ENCODE measurements at places on chromosomes 1 and 21.

- no peak for DNase-seq
Observed at GRCh38 chr1:47971385-47972160, 25.6 kb downstream of the TRABD2B start.

DNA sequence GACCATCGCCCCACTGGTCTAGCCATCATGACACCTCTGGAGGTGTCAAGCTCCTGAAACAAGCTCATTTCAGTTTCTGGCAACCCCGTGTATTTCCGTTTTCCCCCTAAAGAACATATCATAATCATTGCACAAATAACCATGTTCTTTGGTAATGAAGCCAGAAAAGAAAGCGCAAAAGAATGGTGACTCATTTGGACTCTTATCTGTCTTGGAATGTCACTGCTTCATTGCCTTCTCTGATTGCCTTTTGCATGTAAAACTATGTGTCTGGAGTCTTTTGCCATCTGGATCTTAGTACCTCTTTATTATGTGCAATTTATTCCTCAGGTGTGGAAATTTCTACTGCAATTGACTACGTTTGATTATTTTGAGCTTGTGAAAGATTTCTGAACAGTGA is 110.5 kb downstream of the COLGALT2 start:
- DNase-seq = no peak

GRCh38 chr1:19734472-19734999 is 65.2 kb downstream of the TMCO4 start:
- DNase-seq = no peak

GRCh38 chr1:208791456-208791855 is 547.3 kb upstream of the PLXNA2 start:
- no peak for DNase-seq

DNA sequence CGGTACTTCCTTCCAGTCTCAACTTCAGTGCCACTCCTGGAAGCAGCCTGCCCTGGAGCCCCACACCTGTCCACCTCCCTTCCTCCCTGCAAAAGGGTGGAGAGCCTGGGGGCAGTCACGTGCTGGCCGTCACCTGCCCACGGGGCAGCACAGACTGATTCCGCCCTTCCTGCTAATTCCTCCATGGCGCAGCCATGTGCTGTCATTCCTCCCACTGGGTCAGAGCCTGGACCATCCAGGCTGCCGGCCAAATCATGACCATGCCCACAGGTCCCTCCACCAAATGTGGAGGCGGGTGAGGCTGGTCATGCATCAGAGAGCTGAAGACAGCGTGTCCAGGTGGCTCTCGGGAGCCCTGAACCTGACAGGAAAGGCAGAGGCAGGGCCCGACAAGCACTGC is 24.4 kb upstream of the GPR153 start:
- no peak for DNase-seq

DNA sequence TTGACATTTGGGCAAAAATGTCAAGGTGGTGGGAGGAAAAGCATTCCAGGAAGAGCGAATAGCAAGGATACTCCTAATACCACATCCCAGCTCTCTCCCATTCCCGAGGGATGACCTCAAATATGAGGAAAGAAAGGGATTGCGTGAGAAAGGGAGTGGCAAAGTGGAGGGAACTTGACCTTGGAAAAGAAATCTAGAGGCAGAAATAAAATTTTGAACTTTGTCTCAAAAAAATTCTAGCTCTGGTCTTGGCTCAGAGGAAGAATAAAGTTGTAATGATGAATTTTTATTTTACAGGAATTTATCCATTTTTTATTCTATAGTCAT is 127.8 kb downstream of the TBX19 start:
- DNase-seq = no peak

- DNase-seq = no peak
Observed at GRCh38 chr1:46150085-46150484, 17.7 kb upstream of the PIK3R3 start.

DNA sequence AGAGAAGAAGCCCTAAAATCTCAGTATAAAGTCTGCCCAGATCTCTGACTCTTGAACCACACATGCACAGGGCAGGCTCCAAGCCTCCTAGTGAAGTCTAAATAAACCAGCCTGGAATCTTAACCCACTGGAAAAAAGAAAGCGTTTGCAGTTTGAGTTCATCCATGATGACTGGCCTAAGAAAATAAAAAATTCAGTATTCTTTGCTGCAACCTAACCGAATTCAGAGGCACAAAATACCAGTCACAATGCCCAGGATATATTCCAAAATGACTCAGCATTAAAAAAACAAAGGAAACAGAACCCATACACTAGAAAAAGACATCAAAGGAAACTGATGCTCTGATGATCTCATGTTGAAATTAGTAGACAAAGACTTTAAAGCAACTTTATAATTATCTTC is 269.2 kb downstream of the SDCCAG8 start:
- no peak for DNase-seq

DNA sequence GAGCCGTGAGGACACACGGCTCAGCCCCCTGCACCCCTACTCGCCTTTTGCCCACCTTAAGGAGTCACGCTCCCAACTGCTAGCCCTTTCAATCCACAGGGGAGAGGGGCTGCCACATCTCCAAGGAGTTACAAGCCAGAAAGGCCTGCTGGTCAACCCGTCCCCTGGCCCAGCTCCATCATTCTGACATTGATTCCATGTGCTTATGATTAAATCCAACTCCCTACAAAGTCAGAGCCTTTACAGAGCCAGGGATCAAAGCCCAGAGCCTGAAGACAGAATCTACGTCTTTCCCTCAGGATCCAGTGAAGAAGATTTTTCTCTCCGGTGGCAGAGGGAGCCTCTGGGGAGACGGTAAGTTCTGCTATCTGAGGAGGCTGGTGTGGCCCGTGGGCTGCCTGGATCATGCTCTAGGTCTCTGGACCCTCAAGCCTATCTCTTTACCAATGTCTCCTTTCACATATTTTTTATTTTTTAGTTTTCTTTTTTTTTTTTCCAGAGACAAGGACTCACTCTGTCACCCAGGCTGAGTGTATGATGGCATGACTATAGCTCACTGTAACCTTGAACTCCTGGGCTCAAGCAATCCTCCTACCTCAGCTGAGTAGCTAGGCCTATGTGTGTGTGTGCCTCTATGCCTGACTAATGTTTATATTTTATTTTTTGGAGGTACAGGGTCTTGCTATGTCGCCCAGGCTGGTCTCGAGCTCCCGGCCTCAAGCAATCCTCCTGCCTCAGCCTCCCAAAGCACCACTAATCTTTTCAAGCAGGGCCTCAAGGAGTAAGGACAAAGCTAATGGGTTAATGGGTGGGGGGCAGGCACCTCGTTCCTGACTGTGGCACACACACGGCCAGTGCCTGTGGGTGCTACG is 61.3 kb downstream of the SLC66A1 start:
- no peak for DNase-seq

DNA sequence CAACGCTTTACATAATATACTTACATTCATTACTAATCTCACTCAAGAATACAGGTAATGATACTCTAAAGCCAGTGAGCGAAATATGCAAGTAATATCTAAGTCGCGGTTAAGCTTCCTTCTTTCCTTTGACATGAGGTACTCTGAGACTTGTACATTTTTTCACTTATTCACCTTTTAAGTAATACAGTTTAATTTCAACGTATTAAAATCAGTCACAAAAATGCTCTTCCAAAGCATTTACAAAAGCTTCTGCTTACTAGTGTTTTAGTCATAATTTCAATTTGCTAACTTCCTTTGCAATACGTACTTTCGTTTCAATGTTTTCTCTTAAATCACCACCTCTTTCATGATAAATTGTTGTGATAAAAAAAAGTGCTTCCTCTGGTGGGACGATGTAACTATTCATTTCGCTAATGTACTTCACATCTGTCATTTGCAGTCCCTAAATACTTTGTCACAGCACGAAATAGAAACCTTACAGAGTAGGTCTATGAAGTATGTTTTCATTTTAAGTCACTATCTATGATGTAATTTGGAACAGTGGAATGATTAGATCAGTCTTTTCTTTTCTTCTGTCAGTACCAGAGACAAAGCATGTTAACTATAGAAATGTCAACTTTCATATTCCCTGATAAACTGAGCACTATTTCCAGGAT is 34.0 kb upstream of the ADGRL4 start:
- DNase-seq = no peak

GRCh38 chr1:99603699-99604560 is 42.0 kb upstream of the PALMD start:
- no peak for DNase-seq

DNA sequence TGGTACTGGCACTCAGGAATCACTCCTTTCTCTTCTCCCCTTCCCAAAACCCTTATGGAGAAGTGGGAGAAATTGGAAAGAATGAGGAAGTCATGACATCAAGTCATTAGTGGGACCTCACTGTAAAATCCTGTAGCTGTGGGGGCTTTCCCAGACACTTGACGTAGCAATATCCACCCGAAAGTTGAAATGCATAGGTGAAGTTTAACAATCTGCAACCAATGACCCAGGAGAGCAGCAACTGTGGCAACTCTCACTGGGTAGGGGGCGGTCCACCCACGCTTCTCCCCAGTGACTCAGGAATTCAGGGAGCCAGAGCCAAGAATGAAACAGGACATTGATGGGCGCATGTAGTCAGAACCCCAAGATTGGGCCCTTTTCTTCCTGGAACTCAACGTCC is 27.0 kb downstream of the ABCA4 start:
- DNase-seq = no peak

DNA sequence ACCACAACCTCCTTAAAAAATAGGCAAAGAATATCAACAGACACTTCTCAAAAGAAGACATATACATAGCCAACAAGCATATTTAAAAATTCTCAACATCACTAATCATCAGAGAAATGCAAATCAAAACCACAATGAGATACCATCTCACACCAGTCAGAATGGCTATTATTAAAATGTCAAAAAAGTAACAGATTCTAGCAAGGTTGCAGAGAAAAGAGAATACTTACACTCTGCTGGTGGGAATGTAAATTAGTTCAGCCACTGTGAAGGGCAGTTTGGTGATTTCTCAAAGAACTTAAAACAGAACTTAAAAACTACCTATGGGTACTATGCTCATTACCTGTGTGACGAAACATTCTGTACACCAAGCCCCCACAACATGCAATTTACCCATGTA is 20.7 kb downstream of the CD1B start:
- no peak for DNase-seq

GRCh38 chr1:168114845-168115244 is 21.9 kb downstream of the GPR161 start:
- DNase-seq = no peak

DNA sequence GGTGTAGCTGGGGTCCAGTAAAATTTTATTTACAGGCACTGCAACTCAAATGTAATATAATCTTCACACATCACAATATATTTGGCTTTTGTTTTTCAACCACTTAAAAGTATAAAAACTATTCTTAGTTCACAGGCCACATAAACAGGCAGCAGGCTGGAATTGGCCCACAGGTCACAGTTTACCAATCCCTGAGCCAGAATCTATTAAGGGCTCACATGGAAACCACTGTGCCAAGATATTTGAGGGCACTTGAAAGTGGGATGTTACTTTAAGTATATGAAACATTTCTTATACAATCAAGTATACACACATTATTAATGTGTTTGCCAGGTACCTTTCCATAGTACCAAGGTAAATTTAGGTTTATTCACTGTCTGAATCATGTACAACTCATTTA is 71.9 kb upstream of the PRDX6 start:
- no peak for DNase-seq

GRCh38 chr1:161399257-161399998 is 31.8 kb upstream of the CFAP126 start:
- DNase-seq = peak; percentile 97

- no peak for DNase-seq
Observed at GRCh38 chr1:149845416-149845815, 54.0 kb upstream of the BOLA1 start.

DNA sequence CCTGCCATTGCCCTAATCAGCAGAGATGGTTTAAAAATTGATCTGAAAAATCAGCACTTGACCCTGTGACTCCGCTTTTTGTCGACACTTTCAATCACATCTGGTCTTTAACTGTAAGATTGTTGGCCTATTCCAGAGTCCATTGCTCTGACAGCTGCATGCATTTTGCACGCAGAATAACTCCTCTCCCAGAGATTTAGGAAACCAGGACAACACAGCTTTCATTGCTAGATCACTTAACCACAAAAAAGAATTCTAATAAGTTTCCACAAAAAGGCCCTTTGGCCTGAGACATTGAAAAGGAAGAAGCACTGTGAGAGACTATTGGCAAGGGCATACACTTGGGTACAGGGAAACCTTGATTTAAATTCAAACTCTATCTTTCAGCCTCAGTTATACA is 373.1 kb downstream of the TGFB2 start:
- DNase-seq = no peak

DNA sequence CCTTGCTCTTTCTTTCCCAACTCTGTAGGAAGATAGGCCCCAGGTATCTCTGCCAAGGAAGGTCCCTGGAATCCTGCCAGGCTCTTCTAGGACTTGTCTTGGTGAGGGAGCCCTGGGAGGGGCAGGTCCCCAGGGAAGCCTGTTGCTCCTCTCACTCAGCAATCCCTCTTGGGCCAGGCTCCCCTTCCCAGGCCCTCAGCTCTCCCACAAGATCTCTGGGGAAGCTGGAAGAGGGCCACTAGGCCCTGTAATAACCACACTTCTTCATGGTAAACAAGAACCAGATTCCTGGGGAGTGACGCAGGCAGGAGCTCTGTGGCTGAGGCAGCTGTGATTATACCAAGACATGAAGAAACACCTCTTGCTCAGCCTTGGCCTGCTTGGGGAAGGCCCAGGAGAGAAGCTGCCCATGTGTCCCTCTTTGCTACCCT is 9.9 kb upstream of the MAPKAPK2 start:
- DNase-seq = no peak

GRCh38 chr1:230818901-230819300 is 49.4 kb downstream of the C1orf198 start:
- DNase-seq = no peak

- no peak for DNase-seq
Observed at GRCh38 chr1:219153723-219154122, 20.0 kb upstream of the LYPLAL1 start.

DNA sequence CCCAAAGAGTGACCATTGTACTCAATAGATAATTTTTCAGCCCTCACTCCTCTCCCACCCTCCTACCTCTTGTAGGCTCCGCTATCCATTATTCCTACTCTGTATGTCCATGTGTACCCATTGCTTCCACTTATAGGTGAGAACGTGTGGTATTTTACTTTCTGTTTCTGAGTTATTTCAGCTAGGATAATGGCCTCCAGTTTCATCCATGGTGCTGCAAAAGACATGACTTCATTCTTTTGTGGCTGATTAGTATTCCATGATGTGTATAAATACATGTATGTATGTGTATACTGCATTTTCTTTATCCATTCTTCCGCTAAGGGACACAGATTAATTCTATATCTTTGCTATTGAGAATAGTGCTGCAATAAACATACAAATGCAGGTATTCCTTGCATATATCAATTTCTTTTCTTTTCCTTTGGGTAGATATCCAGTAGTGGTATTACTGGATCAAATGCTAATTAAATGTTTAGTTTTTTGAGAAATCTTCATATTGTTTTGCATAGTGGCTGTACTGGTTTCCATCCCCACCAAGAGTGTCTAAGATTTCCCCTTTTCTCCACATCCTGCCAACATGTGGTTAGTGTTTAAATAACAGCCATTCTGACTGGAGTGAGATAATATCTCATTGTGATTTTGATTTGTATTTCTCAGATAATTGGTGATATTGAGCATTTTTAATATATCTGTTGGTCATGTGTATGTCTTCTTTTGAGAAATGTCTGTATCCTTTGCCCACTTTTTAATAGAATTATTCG is 4.9 kb downstream of the LY9 start:
- DNase-seq = no peak

Data from stimulated activated CD4-positive, alpha-beta T cell treated with anti-CD3 and anti-CD28 coated beads, Interleukin-1b, Interleukin-23, amount 100 ng/mL, for 4 hours (primary cell).